ENCODE measurements at places on chromosomes 3 and 15.
A peak's percentile ranks its signal among the peaks of the same experiment; 100 is the strongest.

- no peak for DNase-seq
- H3K27me3 ChIP-seq: no peaks in the 10 kb centered on the region
- no peak overlapping the region for H3K4me3 ChIP-seq
- H3K36me3 ChIP-seq: no peaks in the 10 kb centered on the region
- H3K4me1 ChIP-seq: no peaks in the 10 kb centered on the region
- no peak overlapping the region for H3K27ac ChIP-seq
Measured at GRCh38 chr3:176302271-176302670, 895.0 kb downstream of the TBL1XR1 start.

GRCh38 chr15:63895194-63895593, 61.4 kb upstream of the HERC1 start:
- no peaks in the 10 kb centered on the region for H3K4me1 ChIP-seq
- no peak overlapping the region for H3K4me3 ChIP-seq
- H3K27ac ChIP-seq: no peak overlapping the region
- no peaks in the 10 kb centered on the region for H3K36me3 ChIP-seq
- H3K27me3 ChIP-seq: no peaks in the 10 kb centered on the region

- DNase-seq: no peak
- no peaks in the 10 kb centered on the region for H3K27me3 ChIP-seq
- no peak overlapping the region for H3K4me3 ChIP-seq
Measured at GRCh38 chr15:86328658-86329057, 249.0 kb downstream of the AGBL1 start.

DNA sequence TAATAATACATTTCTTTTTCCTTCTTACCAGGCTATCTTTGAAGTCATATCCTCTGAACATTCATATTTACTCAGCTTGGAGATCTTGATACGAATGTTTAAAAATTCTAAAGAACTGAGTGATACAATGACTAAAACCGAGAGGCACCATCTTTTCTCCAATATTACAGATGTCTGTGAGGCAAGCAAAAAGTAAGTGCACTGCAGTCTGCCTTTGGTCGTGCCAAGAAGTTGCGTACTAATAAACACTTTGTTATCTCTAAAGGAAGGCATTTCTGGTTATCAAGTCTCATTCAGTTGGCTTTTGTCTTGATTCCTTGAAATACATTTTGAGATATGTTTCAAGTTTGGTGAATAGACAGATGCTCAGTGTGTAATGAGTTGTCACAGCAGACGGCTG, 31.6 kb downstream of the ARHGEF26 start:
- no peaks in the 10 kb centered on the region for H3K4me1 ChIP-seq
- no peak overlapping the region for H3K27ac ChIP-seq
- DNase-seq: no peak
- H3K27me3 ChIP-seq: no peaks in the 10 kb centered on the region

DNA sequence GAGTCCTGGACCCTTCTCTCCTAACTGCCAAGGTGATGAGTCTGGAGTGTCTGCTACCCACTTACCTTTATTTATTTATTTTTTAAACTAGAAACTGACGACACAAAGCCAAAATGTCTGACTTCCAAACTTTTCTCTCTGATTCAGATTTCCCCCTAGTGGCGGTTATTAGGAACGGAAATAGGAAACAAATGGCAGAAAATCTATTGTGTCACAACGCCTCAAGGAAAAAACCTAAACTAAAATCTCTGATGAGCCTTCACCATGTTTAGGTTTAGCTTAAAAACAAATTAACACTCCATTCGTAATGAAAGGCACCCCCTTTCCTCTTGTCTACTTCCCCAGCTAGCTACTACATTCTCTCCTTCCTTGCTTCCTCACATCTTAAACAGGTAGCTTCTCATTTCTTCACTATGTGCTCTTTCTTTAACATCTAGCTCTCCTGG, 94.0 kb upstream of the MEX3B start:
- peaks cover 6% of the 10 kb centered on the region for H3K36me3 ChIP-seq
- H3K4me1 ChIP-seq: no peaks in the 10 kb centered on the region
- H3K27me3 ChIP-seq: no peaks in the 10 kb centered on the region
- no peak for DNase-seq

GRCh38 chr3:160921020-160921635, 165.1 kb downstream of the PPM1L start:
- H3K36me3 ChIP-seq: no peaks in the 10 kb centered on the region
- no peak overlapping the region for H3K27ac ChIP-seq
- no peaks in the 10 kb centered on the region for H3K4me1 ChIP-seq
- H3K27me3 ChIP-seq: no peaks in the 10 kb centered on the region
- no peak overlapping the region for H3K4me3 ChIP-seq

GRCh38 chr3:31813197-31813596, 167.9 kb downstream of the OSBPL10 start:
- H3K27ac ChIP-seq: no peak overlapping the region
- no peaks in the 10 kb centered on the region for H3K27me3 ChIP-seq
- no peaks in the 10 kb centered on the region for H3K36me3 ChIP-seq
- DNase-seq: no peak

GRCh38 chr15:48572823-48573222, 72.7 kb downstream of the FBN1 start:
- no peaks in the 10 kb centered on the region for H3K36me3 ChIP-seq
- H3K27me3 ChIP-seq: no peaks in the 10 kb centered on the region
- no peaks in the 10 kb centered on the region for H3K4me1 ChIP-seq
- DNase-seq: no peak
- H3K4me3 ChIP-seq: no peak overlapping the region

- no peak for DNase-seq
- no peaks in the 10 kb centered on the region for H3K36me3 ChIP-seq
- H3K27ac ChIP-seq: no peak overlapping the region
- no peaks in the 10 kb centered on the region for H3K27me3 ChIP-seq
- no peak overlapping the region for H3K4me3 ChIP-seq
Measured at GRCh38 chr3:101102678-101103296, 109.6 kb upstream of the ABI3BP start.

- H3K27me3 ChIP-seq: no peaks in the 10 kb centered on the region
- no peaks in the 10 kb centered on the region for H3K4me1 ChIP-seq
- no peak for DNase-seq
- H3K4me3 ChIP-seq: no peak overlapping the region
- H3K36me3 ChIP-seq: peaks cover 8% of the 10 kb centered on the region
Measured at GRCh38 chr15:75887178-75887577, 16.5 kb upstream of the FBXO22 start.

- no peaks in the 10 kb centered on the region for H3K4me1 ChIP-seq
- no peaks in the 10 kb centered on the region for H3K27me3 ChIP-seq
- H3K4me3 ChIP-seq: no peak overlapping the region
- H3K36me3 ChIP-seq: no peaks in the 10 kb centered on the region
- H3K27ac ChIP-seq: no peak overlapping the region
- no peak for DNase-seq
Measured at GRCh38 chr3:87121856-87122255, 105.3 kb upstream of the CHMP2B start.

DNA sequence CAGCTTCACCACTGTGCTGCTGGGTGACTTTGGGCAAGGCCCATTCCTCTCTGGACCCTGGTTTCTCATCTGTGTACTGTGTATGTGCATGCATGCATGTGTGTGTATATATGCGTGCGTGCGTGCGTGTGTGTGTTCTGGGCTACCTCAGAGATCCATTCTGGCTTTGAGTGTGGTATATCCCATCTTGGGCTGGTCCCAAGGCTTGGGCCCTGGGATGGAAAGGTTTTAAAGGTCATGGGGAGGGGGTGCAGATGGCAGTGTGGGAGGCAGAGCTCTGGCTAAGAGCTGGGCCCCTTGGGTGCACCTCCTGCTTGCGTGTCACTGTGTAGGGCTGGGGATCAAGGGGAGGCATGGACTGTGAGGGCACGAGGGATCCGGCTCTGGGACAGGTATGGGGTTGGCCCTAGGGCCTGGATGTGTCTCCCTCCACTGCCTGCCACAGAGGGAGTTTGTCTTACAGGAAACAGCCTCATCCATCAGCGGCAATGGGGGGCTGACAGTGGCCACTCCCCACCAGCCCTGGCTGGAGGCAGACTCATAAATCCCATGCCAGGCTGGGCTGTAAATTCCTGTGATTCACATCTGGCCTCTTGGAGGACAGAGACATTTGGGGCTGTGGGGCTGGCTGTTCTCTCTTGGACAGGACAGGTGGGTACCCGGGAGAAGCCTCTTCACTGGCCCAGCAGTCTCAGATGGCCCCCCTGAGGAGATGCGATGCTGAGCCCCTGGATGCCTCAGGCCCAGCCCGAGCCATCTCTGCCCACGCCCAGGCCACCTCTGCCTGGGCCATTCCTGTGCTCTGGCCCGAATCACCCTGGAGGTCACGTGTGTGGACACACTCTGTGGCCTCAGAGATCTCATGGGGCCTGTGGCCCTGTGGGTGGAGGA, 21.4 kb upstream of the CSPG4 start:
- H3K4me3 ChIP-seq: no peak overlapping the region
- no peak overlapping the region for H3K27ac ChIP-seq
- H3K4me1 ChIP-seq: peaks cover 19% of the 10 kb centered on the region
- no peaks in the 10 kb centered on the region for H3K27me3 ChIP-seq
- DNase-seq: peak; percentile 63

GRCh38 chr3:52038227-52038626, 18.1 kb downstream of the DUSP7 start:
- H3K27me3 ChIP-seq: no peaks in the 10 kb centered on the region
- no peak overlapping the region for H3K4me3 ChIP-seq
- DNase-seq: no peak
- no peak overlapping the region for H3K27ac ChIP-seq
- peaks cover 13% of the 10 kb centered on the region for H3K4me1 ChIP-seq

GRCh38 chr15:88403351-88403791, 63.8 kb downstream of the MRPL46 start:
- no peaks in the 10 kb centered on the region for H3K36me3 ChIP-seq
- no peak overlapping the region for H3K27ac ChIP-seq
- no peaks in the 10 kb centered on the region for H3K4me1 ChIP-seq
- peaks cover 3% of the 10 kb centered on the region for H3K27me3 ChIP-seq
- H3K4me3 ChIP-seq: no peak overlapping the region

- no peaks in the 10 kb centered on the region for H3K36me3 ChIP-seq
- peak; percentile 33 for DNase-seq
- H3K4me3 ChIP-seq: no peak overlapping the region
- H3K27me3 ChIP-seq: no peaks in the 10 kb centered on the region
Measured at GRCh38 chr15:68411343-68411675, 20.7 kb downstream of the ITGA11 start.

- no peaks in the 10 kb centered on the region for H3K27me3 ChIP-seq
- no peak overlapping the region for H3K4me3 ChIP-seq
- no peak for DNase-seq
- no peak overlapping the region for H3K27ac ChIP-seq
- no peaks in the 10 kb centered on the region for H3K36me3 ChIP-seq
- no peaks in the 10 kb centered on the region for H3K4me1 ChIP-seq
Measured at GRCh38 chr3:178631950-178632349, 95.7 kb downstream of the KCNMB2 start.

- no peaks in the 10 kb centered on the region for H3K36me3 ChIP-seq
- H3K4me3 ChIP-seq: no peak overlapping the region
- DNase-seq: peak; percentile 41
- no peaks in the 10 kb centered on the region for H3K4me1 ChIP-seq
Measured at GRCh38 chr15:77915261-77915960, 162.1 kb downstream of the TBC1D2B start.

- H3K27me3 ChIP-seq: no peaks in the 10 kb centered on the region
- H3K4me1 ChIP-seq: peaks cover 21% of the 10 kb centered on the region
- DNase-seq: no peak
- no peaks in the 10 kb centered on the region for H3K36me3 ChIP-seq
- no peak overlapping the region for H3K4me3 ChIP-seq
Measured at GRCh38 chr3:26625187-26625586, 2.6 kb downstream of the LRRC3B start.

- no peak overlapping the region for H3K27ac ChIP-seq
- H3K4me3 ChIP-seq: no peak overlapping the region
- no peaks in the 10 kb centered on the region for H3K36me3 ChIP-seq
- H3K4me1 ChIP-seq: peaks cover 3% of the 10 kb centered on the region
- DNase-seq: no peak
Measured at GRCh38 chr3:152056987-152057386, 183.5 kb downstream of the SUCNR1 start.

DNA sequence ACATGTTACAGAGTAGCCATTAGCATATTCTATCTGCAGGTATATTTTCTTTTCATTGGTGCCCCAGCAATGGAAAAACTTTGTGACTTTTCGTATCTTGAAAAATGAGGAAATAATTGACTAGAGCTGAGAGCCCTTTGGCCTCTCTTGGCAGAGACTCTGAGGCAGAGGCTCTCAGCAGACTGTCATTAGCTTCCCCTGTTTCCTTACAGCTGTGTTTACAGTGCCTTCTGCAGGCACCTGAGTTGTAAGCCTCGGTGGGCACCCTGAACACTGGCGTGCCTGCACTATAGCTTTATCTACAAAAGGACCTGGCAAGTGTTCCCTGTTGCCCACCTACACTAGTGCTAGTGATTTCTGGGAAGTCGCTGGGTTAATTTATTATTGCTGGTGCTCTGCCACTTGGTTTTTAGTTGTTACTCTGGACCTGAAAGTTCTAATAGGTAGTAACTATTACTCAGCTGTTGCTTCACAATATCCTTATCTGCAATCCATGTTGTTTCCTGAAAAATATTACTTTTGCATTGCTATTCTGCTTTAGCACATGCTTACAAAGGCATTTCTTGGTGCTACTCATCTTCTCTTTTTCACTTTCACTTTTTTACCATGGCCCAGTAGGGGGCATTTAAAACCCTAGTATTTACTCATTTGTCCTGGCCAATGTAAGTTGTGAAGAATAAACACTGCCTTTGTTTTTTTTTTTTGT, 7.8 kb upstream of the GPR171 start:
- no peaks in the 10 kb centered on the region for H3K36me3 ChIP-seq
- H3K27me3 ChIP-seq: no peaks in the 10 kb centered on the region
- H3K4me1 ChIP-seq: no peaks in the 10 kb centered on the region
- no peak overlapping the region for H3K27ac ChIP-seq

DNA sequence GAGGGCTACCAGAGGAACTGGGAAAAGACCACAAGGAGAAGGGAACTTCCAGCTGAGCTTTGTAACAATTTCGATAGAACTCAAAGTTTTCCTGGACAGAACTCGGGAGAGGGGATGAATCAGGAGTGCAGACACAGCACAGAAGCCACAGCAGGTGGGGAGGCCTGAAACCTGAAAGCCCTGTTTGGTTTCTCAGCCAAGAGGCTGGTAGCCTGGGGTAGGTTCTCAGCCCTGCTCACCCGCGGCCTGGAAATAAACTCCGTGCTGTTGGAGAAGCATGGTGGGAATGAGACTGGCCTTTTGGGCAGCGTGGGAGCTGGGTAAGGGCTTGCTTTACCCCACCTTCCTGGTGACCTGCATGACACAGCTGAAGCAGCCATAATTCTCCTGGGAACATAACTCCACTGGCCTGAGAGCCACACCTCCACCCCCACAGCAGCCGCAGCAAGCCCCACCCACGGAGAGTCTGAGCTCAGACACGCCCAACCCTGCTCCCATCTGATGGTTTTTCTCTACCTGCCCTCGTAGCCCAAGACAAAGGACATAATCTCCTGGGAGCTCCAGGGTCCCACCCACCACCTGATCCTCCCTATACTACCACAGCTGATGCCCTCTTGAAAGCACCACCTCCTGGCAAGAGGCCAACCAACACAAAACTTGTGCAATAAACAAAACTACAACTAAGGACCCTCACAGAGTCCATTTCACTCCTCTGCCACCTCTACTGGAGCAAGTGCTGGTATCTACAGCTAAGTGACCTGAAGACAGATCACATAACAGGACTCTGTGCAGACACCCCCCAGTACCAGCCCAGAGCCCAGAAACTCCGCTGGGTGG, 52.5 kb upstream of the CHRM5 start:
- no peaks in the 10 kb centered on the region for H3K36me3 ChIP-seq
- H3K4me1 ChIP-seq: no peaks in the 10 kb centered on the region
- no peak overlapping the region for H3K27ac ChIP-seq
- DNase-seq: no peak
- H3K4me3 ChIP-seq: no peak overlapping the region

Data from tibial artery (tissue), 4 donors.